ENCODE measurements at places on chromosomes 3 and 15. TPM values are rescaled to one million over a fixed set of nuclear protein-coding genes. Genes with fewer than 3 reads are reported as not detected.

DNA sequence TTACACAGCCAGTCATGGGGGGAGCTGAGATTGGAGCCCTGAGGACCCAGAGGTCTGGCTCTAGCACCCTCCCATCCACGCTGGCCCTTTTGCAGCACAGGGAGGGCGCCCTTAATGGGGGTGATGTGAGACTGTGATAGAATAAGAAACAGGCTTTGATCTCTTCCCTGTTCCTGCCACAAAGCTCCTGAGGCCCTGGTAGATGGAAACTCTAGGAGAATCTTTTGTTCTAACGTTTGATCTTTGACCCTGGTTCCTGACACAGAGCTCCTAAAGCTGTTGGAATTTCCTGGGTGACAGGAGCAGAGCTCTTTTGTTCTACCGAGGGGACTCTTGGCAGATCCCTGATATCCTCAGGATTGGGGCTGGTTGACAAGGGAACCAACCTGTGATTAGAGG lies 1.2 kb upstream of the UROC1 start:
- DNase-seq = no peak

DNA sequence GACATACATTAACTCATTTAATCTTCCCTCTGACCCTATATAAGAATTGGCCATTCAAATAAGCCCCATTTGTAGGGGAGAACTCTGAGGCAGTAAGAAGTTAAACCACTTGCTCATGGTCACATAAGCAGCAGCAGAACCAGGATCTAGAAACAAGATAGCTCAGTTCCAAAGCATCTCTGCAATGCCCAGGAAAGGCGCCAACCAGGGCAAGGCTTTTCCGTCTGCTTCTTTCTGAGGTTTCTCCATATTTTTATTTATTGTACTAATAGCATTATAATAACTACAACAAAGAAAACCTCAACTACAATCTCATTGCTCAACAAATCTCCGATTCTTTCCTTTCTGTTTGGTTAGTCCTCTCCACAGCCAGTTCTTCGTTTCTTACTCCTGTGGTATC lies 4.3 kb upstream of the UBE2E2 start:
- no peak for DNase-seq

DNA sequence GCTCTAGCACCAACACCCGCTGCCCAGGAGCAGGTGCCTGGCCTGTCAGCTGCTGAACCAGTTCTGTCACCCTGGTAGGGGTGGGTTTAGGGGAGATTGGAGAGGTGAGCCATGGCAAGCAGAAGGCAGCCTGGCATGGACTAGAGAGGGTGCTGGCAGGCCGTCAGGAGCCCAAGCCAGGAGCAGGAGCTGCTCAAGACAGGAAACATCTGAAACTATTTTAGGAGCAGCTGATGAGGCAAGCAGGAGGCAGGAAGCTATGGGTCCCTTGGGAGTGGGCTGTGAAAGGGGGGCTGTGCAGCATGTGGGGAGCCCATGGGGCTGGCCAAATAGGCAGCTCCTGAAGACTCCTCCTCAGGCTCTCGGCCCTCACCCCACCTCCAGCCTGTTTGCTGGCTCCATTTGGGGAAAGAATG lies 2.3 kb downstream of the INKA1 start:
- no peak for DNase-seq

The ANKRD63 gene
- polyA plus RNA-seq = not detected

- no peak for DNase-seq
Observed at GRCh38 chr3:192940129-192940528, 22.5 kb upstream of the MB21D2 start.

GRCh38 chr3:58588030-58588614 lies 10.9 kb upstream of the FAM107A start:
- no peak for DNase-seq

GRCh38 chr15:43370310-43370974 lies 401 bp downstream of the ZSCAN29 start:
- DNase-seq = peak; percentile 1

DNA sequence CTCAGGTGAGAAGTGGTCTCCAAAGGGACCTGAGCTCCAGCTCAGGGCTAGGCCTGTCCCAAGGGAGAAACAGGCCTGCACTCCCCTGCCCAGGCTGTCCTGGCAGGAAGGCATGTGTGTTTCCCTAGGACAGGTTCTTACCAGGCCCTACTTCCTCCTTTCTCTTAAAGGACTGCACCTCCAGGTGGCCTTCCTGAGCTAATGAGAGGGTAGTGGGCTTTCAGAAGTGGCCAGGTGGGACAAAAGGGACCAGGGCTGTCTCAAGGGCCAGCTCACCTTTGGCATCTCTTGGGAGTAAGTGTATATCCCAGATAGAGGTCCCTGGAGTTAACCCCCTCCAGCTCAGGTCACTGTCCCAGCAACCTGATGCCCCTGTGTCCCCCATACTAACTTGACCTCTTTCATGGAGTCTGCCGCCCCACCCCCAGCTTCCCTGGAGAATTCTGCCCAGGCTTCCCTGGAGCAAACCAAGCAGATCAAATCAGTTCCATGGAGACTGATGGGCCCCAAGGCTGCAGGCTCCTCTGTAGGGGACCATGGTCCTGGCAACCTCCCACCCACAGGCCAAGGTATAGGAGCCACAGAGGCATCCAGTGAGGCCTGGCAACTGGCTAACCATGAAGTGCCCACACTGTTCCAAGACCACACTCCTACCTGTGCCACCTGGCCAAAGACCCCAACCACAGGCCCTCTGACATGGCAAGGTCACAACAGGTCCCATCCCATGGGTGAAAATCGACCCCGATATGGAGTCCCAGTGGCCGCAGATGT lies 67.6 kb downstream of the ZNF445 start:
- no peak for DNase-seq
